ENCODE measurements at places on chromosomes 3 and 15.

- no peak for DNase-seq
These were observed 92.2 kb upstream of the AGTR1 start for GRCh38 chr3:148605521-148605920.

GRCh38 chr3:111412656-111413055, 129.3 kb upstream of the CD96 start:
- DNase-seq: no peak

GRCh38 chr3:37743974-37744373, 117.7 kb upstream of the CTDSPL start:
- no peak for DNase-seq

GRCh38 chr15:100686725-100687473, 84.5 kb downstream of the ASB7 start:
- no peak for DNase-seq

DNA sequence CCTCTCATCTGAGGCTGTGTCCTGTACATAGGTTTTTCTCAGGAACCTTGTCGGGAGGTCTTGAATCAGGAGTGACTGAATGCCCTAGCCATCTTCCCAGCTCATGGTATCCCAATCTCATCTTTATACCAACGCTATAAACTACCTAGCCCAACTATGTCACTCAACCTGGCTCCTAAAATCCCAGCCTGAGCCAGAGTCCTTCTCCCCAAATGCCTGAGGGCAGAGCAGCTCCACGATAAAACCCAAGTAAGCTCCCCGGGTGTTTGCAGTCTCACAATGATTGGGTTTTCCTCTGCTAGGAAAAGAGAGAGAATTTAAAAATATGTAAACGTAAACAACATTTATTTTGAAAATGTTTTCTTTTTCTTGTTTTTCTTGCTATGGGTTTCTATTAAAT, 14.4 kb downstream of the EIF1B start:
- DNase-seq: no peak

DNA sequence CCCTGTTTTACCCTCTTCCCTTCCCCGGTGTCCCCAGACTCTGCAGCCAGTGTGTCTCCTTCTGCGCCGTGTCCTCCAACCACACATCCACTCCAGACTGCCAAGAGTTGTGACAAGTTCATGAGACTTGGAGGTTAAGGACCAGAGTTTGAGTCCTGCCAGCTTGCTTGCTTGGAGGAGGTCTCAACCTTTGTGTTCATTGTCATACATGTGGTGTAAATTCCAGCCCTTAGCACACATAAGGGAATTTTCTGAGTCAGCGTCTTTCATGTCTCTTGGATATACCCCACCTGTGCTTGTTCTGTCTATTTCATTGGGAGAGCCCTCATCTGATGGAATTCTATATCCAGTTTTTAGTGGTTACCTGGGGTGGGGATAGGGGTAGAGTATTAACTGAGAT, 13.3 kb downstream of the CORO2B start:
- no peak for DNase-seq

DNA sequence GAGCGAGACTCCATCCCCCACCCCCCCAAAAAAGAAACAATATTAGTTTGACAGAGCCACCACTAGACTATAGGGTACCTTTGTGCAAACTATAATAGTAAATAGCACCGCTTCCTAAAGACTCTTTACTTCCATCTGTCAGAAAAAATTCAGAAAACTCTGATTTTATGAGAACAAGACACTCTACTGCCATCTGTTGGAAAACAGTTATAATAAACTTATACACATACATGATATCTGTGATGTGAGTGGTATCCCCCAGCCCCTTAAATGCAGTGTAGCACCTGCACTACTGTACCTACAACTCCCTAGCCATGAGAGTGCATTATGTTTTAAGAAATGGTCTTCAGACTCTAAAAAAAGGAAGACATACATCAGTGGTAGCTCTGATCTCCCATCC, 47.1 kb upstream of the CTDSPL start:
- no peak for DNase-seq

DNA sequence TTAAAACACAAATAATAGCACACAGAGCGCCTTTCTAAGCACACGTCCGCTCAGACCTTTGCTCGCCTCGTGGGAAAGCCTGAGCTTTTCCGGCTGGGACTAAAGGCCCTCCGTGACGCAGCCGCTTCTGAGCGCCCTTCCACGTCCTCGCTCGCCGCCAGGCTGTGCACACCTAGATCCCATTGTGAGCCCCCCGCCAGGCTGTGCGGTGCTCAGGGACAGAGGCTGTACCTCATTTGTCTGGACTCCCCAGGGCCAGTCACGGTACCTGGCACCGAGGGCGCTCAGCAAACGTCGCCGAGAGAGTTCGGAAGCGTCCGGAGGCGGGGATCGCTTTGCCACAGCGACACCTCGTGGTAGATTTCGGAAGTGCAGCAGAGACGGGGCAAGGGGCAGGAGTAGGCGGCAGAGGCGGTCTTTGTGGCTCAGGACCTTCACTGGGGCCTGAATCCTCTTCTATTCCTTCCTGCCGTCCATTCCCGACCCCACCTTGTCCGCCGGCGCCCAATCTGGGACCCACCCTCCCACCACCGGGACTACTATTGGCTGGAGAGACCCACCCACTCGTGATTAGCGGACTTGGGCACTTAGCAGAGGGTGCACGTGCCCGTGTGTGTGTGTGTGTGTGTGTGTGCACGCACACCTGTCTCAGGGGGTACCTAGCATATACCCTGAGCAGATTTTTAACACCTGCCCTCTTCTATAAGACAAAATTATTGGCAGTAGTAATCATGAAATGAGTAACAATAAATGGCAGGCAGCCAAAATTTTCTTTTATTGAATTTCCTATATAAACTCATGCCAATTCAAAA, 65.6 kb downstream of the RHCG start:
- DNase-seq: peak; percentile 78

Measured in CD4-positive, alpha-beta T cell treated with Interleukin-1 beta for 1 hour (primary cell).